ENCODE measurements at places on chromosomes 12 and 14. TPM values are rescaled to one million over a fixed set of nuclear protein-coding genes. Genes with fewer than 3 reads are reported as not detected.
A peak's percentile ranks its signal among the peaks of the same experiment; 100 is the strongest.

Gene MYO1H
- not detected for total RNA-seq

Gene CLMN
- total RNA-seq, result 0.59 TPM

Gene FGFR1OP2
- 75.1 TPM for total RNA-seq

Gene NTS
- total RNA-seq, result not detected

Gene MDGA2
- total RNA-seq, result not detected

Gene SLC6A13
- total RNA-seq, result not detected

DNA sequence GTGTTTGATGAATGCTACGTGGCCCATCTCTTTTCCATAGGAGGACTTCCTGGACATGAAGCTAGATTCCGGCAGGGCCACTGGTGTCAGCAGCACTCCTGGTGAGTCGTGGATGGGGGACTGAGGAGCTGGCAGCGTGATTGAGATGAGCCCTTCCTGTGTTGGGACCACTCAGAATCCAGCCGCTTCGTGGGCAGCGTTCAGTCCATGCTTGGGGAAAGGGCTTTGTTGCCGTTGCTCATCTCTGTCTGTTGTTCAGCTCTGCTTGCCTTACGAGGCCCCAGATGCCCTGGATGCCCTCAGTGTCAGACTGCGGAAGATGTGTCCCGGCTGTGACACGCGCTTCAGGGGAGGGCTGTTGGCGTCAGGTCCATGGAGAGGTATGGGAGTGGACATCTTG is 127.1 kb upstream of the RTL1 start:
- no peak for DNase-seq

GRCh38 chr12:88493636-88494035 is 86.6 kb downstream of the KITLG start:
- no peak for DNase-seq

DNA sequence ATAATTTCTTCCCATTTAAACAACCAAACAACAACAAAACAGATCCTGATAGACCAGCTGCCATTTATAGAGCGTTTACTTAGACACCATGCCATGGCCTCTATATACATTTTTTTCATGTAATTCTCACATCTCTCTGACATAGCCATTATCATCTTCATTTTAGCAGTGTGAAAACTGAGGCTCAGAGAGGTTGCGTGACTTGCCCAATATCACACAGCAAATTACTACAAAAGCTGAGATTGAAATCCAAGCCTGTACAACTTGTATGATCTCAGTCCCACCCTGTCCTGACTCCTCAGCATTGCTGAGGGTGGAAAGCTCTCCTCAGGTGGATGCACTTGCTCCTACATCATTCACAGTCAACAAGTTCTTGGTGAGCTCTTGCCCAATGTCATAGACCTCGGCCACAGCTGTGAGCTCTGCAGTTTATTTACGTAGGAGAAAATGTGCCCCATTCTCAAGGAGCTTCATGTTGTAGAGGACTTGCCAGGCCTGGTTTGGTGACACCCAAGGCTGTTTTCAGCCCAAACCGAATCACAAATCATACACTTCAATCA is 55.5 kb downstream of the CRACR2A start:
- no peak for DNase-seq

GRCh38 chr12:91613223-91613779 is 430.7 kb upstream of the DCN start:
- no peak for DNase-seq

- no peak for DNase-seq
These were observed 860.0 kb downstream of the RPS29 start for GRCh38 chr14:48726080-48726642.

- DNase-seq, result no peak
These were observed 59.5 kb upstream of the PNMA1 start for GRCh38 chr14:73773441-73774240.

DNA sequence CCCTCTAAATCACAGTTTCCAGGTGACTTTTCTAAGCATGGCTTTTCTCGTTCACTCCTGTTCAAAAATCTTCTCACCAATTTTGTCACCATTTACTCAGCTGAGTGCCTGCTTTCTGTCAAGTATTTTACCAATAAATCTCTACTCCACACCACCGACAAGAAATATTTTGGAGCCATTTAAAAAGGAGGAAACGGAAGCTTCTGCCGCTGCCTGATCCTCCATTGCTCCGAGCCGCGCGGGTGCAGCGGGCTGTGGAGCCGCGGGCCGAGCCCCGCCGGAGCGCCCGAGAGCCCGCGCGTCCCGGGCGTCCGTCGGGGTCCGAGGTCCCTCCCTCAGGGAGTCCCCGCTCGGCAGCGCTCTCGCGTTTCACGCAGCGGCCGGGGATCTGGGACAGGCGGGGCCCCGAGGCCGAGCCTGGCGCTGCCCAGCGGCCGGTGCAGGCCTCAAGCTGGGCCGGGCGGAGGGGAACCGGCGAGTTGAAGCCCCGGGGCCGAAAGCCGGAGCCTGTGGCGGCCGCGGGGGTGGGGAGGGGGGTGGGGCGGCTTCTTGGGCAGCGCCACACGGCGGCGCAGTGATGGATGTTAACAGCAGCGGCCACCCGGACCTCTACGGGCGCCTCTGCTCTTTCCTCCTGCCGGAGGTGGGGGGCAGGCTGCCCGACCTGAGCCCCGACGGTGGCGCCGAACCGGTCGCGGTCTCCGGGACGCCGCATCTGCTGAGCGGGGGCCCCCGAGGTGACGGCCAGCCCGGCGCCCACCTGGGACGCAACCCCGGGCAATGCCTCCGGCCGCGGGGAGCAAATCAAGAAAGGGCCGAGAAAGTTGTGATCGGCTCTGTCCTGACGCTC is 1.1 kb upstream of the HEBP1 start:
- DNase-seq, result peak; percentile 48

GRCh38 chr14:39097159-39097558 is 5.9 kb downstream of the SEC23A start:
- DNase-seq, result peak; percentile 54

GRCh38 chr14:101121508-101122139 is 218.1 kb upstream of the RTL1 start:
- no peak for DNase-seq

- DNase-seq, result no peak
These were observed 262.6 kb downstream of the ADAMTS20 start for GRCh38 chr12:43289426-43289801.

GRCh38 chr12:111297703-111298426 is 71.0 kb downstream of the PHETA1 start:
- no peak for DNase-seq

DNA sequence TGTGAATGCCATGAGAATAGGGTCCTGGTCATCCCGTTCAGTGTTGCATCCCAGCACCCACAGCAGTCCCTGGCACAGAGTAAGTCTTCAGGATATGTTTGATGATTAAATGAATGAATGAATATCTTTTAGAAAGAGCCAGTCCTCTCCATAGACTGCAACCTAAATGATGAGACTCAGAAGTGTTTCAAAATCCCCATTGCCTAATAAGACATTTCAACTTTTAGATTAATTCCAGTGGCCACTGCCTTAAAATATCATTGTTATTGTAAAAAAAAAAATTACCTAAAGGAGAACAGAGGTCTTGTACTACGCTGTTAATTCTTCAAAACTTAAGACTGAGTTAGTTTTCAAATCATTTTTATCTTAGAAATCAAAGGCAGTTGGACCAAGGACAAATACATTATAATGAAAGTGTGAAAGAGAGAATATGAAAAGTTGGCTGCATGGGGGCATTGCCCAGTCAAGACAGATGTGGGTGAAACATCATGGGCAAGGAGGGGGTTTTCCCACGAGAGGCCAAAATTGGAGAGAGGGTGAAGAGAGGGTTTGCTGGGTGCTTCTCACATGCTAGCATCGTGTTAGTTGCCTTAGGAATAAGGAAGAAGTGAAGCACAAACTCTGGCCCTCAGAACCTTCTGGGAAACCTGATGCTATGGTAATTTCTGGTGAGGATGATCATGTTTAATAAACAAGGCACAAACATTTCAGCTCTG is 26.3 kb upstream of the CPM start:
- DNase-seq, result no peak

- no peak for DNase-seq
These were observed 92.3 kb upstream of the SCAF11 start for GRCh38 chr12:46082490-46083200.

All from activated CD8-positive, alpha-beta T cell treated with anti-CD3 and anti-CD28 coated beads for 36 hours (primary cell).